ENCODE measurements at places on chromosomes 1 and 21. TPM values are rescaled to one million over a fixed set of nuclear protein-coding genes. Genes with fewer than 3 reads are reported as not detected.

GRCh38 chr1:51093581-51093980 is 8.4 kb upstream of the C1orf185 start:
- DNase-seq, result no peak

DNA sequence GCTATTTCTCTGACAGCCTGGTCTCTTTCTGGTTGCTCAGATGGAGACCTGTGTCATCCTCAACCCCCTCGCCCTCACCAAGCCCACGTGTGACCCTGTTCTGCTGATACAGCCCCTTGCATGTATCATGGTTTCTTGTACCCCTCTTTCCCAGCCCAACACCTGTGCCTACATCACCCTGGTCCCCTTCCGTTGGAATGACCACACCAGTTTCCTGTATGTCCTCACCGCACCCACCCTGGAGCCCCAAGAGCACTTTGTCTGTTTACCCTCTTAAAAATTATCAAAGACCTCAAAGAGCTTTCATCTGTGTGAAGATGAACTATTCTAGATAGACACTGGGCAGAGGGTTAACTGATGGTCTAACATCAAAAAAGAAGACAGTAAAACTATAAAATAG is 179.5 kb downstream of the GALNT2 start:
- no peak for DNase-seq

DNA sequence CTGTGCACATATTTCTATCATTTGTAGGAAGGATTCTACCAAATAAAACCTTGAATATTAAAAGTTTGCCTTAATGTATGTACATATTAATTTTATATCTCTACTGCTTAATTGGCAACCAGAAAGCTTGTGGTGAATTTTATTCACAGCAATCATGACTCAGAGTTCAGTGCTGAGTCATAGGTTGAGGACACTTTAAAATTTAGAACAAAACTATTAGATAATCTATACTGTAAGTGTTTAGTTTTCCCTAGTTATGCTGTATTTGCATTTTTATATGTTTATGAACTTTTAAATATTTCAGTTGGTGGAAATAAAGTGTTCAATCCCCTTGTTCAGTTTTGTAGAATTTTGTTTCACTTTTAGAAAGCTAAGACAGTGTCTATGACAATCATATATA is 841.5 kb downstream of the KCNT2 start:
- DNase-seq, result no peak

DNA sequence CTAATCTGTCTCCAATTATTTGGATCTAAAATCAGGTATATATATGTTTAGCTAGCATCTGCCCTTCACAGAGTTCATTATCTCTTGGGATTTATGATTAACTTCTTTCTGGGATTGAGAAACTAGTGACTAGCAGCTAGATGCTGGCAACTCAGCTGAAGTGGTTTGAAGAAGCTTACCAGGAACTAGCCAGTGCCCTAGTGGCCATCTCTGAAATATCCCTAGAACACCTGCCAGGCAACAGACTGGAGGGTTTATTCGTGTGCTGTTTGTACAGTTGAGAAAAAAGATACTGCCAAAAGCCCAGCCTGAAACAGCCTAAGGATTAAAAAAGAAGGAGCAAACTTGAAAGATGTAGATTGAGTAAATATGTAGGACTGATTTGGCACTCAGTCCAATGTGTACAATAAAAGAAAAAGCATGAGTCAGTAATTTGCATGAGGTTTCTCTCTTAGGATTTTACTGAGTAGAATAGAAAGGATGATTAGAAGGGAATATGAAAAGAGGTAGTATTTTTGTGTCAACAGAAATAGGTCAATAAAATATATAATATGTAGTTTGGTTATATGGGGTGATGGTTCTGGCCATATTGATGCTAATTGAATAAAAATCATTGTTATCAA is 1144.6 kb upstream of the ADGRL2 start:
- DNase-seq, result no peak

DNA sequence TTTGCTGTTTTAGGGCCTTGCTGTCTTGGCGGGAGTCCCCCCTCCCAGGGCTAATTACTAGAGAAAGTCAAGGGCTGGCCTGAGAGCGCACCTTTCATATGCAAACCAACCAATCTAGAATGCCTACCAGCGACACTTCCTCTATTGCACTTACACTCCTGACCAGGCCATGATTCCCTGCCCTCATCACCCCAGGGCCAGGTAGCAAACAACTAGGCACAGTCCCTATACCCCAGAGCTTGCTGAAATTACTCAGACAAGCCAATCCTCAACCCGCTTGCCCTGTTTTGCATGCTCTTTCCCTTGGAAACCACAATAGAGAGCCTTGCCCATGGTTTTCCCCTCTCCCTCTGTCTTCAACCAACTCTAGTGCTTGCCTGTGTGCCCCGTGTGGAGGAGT is 70.3 kb downstream of the URB2 start:
- no peak for DNase-seq

DNA sequence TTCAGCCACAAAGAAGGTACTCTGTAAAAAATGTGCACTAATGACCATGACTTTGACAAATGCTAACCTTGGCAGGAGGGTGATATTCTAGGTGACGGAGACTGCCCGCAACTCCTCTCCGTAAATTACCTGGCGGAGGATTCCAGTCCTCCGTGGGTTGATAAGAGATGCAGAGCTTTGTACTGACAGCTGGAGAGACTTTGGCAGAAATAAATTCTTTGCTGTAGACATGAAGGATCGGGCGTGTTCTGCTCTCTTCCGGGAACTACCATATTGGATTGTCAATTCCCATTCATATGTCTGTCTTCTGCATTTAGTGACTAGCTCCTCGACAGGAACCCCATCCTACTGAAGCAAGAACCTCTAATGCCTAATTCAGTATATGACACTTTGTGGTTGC is 158.3 kb upstream of the KAZN start:
- no peak for DNase-seq

DNA sequence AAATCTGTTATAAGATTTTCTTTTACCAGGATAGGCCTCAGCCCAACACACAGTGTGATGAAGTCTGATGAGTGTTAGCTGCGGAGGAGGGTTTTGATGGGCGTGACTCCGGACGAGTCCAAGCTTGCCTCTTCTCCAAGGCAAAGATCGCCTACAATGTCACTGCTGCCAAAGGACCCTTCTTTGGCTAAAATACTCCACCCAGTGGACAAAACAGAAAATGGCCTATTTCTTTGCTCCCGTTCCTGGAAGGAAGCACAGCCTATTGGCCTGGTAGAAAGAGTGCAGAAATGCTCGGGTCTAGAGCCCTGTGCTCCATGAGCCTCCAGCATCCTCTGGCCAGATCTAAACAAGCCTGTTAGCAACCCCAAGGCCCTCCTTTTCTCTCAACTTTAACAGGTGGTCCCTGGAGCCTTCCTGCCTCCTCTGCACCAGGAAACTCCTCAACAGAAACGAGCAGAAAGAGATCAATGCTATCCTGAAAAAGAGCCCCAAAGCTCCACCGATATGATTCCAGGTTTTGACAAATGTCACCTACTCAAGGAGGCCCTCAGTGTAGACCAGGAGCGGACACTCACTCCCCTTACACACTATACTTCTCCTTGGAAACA is 3.4 kb upstream of the CASQ2 start:
- DNase-seq, result no peak

DNA sequence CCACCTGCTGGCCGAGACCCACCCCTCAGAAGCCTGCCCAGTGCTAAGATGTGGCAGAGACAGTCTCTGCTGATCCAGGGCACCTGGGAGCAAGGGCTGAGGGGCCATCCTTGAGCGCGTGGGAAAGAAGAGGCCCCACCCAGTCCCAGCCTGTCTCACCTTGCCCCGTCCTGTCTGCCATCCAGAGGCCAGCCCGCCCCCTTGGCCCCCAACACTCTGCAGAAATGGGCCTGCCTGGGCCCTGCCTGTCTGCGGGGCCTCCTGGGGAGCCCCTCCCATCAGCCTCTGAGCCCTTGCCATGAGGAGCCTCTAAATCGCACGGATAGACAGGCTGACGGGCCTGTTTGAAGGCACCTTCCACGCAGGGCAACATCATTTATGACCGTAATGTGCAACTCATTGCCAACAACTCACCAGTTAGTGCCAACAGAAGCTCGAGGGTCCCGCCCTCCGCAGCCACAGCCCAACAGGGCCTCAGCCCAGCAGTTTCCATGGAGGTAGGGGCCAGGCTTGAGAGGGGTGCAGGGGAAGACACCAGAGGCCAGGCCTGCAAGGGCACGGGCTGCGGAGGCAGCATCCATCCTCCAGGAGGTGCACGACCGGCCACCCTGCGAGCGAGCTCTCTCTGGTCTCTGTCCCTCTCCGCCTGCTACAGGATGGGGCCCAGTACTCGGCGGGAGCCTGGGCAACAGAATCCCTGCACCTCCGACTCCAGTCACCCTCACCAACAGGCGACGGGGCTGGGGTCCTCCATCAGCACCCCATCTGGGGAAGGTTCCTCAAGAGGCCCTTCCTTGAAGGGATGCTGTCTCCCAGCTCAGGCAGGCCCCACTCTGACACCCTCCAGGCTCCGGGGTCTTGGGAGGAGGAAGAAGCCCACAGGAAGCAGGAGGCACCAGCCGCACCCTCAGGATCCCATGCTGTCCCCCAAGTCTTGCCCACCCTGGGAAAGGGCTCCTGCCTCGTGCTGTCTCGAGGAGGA is 78.0 kb downstream of the MEGF6 start:
- no peak for DNase-seq

DNA sequence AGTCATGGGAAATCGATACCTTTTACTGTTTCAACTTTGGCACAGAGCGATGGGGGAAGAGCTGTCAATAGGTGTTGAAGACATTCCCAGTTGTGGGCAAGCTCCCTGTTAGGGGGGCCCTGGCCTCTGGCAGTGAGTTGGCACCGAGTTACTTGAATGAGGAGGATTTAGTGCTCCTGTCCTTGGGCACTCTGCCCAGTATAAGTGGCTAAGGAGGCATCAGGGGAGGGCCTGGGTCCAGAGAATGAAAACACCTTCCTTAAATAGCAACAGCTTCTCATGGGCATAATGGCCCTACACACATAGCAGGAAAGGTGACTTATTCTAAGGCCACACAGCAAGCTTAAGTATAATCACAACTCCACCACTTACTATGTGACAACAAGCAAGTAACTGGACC is 664.4 kb downstream of the PTPRU start:
- DNase-seq, result no peak

DNA sequence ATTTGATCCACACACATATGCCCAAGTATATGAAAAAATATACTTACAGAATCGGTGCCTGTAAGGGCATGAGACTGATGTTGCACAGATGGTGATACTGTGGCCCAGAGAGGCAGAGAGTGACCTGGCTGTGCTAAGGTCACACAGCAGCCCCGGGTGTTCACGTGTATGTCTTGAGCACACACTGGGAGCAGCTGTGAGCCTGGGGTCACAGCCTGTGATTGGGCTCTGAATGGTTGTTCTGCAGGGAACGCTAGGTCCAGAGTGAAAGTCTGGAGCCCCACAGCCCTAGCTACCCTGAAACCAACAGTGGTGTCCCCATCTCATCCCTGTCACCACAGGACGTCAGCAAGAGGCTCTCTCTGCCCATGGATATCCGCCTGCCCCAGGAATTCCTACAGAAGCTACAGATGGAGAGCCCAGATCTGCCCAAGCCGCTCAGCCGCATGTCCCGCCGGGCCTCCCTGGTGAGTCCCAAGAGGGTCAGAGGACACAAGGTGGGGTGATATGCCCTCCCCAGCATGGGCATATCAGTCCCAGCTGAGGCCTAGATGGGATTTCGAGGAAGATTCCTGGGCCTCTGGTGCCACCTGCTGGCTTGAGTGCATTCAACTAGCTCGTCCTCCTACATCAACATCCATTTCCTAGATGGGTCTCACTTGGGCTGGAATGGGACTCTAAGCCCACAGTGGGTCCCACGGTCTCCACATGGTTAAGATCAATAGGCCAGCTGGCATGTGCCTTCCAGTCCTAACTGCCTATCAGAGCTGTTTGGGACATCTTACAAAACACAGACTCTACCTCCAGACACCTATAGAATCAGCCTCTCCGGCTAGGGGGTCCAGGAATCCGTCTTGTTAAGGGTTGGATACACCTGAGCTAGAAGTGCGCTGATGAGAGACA is 19.7 kb downstream of the CDK18 start:
- peak; percentile 67 for DNase-seq

- DNase-seq, result no peak
These were observed 25.2 kb upstream of the ABCG1 start for GRCh38 chr21:42193721-42194120.

DNA sequence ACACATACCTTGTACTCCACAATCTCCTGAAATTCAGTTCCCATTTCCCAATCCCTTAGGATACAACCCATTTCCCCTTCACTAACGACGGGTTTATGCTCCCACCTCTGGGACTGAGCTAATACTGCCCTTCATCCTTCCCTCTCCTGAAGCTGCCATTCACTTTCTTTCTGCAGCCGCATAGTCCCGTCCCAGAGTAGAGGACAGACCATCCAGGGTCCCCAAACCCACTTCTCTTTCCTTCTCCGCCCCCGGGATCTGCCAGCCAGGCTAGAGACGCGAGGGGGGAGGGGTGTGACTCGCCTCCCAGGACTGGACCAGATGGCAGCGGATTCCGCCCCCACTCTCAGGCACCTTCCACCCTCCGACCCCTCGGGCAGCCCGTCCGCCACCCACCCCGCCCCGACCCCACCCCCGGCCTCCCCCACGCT is 679 bp downstream of the ABL2 start:
- peak; percentile 21 for DNase-seq

- DNase-seq, result no peak
These were observed 84.7 kb downstream of the PHTF1 start for GRCh38 chr1:113674591-113674990.

- DNase-seq, result no peak
These were observed 291.1 kb upstream of the ADGRL2 start for GRCh38 chr1:81509594-81509993.

DNA sequence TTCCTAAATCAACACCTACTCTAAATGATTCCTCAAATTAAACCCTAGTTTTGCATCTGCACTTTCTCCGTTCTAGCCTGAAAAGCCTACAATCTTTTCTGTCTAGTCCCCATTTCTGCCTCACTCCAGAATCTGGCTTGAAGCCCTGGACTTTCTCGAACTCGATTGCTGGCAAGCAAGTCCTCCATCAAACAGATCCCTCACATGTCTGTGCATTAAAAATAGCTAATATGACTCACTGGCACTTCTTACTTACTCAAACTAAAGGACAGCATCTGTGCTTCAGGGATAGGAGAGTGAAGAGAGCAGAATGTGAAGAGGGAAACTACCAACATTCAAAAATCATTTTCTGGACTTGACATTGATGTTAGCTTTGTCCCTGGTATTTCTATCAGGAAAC is 51.8 kb upstream of the CXADR start:
- DNase-seq, result no peak

- DNase-seq, result no peak
These were observed 14.1 kb upstream of the STXBP3 start for GRCh38 chr1:108732398-108732797.

GRCh38 chr1:230122366-230123279 is 55.6 kb downstream of the GALNT2 start:
- no peak for DNase-seq

GRCh38 chr1:213884942-213885341 is 102.8 kb upstream of the PROX1 start:
- no peak for DNase-seq

SPATA46 gene
- not detected for total RNA-seq

NUF2 gene
- total RNA-seq, result 1.2 TPM

SHE gene
- 0.04 TPM for total RNA-seq

GNG12 gene
- total RNA-seq, result not detected

BEST4 gene
- 0.62 TPM for total RNA-seq

RBP7 gene
- total RNA-seq, result not detected

CENPF gene
- 4.0 TPM for total RNA-seq

KPRP gene
- total RNA-seq, result not detected
